ENCODE measurements at places on chromosomes 12 and 14.

DNA sequence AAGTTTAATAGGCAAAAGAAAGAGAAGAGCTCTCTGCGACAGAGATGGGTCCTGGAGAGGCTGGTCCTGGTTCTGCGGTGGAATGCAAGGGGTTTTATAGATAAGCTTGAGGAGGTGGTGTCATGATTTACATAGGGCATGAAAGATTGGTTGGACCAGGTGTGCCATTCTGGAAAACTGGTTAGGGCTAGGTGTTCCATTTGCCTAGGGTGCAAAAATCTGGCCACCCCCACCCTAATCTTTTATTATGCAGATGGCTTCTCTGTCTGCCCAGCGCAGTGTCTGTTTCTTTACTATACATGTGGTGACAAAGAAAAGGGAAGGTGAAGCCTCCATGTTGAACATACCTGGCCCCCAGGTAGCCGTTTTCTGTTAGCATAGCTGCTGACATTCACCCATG lies 65.4 kb downstream of the ERC1 start:
- no peak for DNase-seq

DNA sequence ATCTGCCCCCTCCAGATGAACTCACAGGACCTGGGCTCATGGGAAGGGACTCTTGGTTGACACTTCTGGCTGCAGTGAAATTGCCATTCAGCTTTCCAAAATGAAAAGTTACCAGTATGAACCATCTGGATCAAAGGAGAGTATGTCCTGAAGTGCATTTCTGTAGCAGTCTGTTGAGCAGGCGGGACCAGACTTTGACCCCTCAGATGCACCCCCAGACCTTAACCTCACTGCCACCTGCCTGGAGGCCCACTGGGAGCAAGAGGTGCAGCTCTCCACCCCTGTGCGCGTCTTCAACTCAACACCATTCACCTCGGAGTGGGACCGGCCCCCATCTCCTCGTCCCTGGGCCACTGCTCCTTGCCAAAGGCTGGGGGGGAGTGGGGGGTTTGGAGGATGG lies 55.0 kb downstream of the MOK start:
- no peak for DNase-seq

- no peak for DNase-seq
Measured at GRCh38 chr12:81294325-81295190, 216.7 kb downstream of the ACSS3 start.

DNA sequence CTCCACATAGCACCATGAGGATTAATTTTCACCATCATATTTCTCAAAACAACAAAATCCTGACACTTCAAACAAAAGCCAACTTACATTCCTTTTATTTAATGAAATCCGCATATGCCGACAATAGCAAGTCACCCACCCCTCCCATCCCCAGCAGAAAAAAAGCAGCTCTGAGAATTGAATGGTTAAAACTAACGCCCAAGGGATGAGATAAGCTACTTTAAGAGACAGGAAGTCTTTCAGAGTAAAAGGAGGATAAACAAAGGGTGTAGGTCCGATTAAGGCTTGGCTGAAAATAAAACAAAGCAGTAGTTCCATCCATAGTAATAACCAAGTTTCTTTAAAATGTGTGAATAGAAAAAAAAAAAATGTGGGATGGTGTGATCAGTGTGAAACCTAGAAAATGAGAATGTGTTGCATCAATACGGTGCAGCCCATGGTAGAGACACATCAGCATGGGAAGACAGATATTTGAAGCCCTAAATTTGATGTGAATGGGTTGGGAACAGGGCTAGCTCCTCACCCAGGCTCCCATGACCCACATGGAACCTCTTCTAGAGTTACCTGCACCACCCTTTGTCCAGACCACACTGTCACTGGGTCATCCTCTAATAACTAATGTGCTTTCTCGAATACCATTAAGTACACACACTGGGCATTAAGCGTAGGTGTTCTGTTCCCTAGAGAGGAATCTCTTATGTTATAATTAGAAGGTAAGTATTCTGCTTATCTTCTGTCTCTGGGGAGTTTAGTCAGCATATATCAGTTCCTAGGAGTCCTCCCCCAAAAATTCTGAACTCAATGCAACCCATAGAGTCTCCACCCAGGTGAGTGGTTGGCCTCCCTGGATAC lies 31.7 kb downstream of the RTRAF start:
- no peak for DNase-seq

DNA sequence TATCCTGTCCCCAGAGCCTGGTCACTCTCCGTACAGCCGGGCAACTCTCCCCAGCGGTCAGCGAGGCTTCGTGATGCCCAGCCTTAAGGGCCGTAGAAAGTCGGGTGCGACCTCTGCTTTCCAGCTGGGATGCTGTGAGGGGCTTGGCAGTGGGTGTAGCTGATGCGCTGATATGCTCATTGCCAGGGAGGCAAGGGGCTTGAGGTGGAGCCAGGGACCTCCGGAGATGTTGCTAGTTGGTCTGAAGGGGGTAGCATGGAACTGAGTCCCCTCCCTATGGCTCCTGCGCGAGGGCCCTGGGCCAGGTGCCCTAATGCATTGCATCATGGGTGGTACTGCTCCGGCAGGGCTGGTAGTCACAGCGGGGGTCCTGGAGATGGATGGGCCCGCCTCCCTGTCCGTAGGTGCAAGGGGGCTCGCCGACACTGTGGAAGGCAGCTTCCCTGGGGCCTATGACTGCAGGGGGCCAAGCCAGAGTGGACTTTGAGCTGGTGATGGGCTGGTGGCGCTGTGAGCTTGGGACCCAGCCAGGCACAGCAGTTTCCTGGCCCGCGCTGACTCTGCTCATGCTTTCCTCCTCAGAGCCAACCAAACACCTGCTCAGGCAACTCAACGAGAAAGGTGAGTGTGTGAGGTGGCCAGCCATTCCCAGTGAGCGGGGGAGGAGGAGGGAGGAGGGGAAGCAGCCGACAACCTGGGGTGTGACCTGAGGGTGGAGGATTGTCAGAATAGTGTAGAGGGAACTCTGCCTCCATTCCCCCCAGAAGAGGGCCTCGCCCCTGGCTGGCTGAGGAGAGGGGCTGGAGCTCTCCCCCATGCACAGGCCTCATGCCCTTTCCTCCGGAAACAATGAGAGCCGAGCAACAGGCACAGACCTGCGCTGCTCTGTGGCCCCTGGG lies 32.3 kb downstream of the PLEKHG3 start:
- peak; percentile 25 for DNase-seq

DNA sequence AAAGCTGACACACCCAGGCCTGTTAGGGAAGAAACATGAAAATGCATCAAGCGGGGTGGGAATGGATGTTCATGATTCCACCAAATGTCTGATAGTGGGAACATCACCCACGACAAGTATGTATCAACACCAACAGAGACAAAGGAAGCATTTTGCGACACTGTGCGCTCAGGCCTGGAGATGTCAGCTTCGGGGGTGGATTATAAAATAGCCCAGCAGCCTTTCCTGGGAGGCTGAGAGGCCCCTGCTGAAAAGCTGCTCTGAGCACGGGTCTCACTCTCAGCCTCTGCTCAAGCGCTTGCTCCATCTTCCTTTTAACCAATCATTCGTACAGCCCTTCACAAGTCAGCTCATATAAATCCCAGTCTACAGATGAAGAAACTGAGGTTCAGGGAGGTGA lies 213.5 kb downstream of the BCL11B start:
- DNase-seq: no peak

GRCh38 chr12:52741375-52742195 lies 35.6 kb downstream of the KRT76 start:
- DNase-seq: peak; percentile 61

- no peak for DNase-seq
Measured at GRCh38 chr12:131346555-131347344, 364.1 kb upstream of the SFSWAP start.

DNA sequence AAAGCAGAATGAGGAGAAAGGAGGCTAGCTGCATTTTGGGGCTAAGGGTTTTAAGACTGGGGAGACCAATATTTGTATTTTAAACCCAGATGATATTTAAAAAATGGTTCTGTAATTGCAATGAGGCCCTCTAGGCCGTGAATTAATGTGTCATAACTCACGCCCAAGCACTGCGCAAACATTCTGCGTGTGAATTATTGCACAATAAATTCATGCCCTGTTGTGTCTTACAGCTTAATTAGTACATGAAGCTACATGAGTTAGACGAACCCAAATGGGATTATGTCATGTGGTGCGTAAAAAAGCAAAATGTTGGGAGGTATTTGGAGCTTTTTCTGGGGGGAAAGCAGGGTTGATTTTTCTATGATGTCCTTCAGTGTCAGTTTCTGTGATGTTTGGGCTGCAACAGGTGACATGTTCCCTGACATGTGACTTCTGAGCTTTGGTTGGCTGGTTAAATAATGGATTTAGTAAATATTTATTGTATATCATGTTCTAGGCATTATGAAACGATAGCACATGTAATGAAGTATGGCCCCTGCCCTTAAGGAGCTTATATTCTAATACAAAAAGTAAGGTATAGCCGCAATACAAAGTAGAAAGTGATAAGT lies 30.4 kb upstream of the CISTR start:
- DNase-seq: no peak

DNA sequence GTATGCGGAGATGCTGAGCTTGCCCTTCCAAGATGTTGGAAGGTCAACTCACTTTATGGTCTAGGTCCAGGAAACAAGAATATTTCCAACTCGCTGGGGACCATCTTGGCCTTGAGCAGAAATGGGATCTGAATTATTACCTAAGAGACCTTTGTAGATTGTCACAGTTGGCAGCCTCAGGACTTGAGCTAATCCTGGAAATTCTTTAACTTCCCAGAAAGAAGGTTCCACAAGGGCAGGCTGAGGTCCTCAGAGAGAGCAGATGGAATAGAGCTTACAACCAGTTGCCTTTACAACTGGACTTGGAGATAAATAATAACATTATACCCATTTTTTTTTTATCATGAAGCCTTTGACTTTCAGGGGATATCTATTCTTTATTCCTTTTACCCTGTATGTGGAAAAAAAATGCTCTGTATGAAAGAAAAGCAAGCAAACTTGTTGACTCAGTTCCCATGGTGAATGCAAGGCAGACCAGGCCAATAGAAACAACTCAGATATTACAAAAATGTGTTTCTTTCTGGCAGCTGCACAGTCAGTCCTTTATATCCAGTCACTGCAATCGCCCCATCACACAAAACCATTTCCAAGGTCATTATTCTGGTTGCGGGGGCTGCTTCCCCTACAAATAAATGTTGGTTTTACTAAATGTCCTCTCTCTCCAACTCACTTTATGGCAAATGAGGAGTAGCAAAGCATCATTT lies 401.4 kb downstream of the ZFP36L1 start:
- DNase-seq: no peak

DNA sequence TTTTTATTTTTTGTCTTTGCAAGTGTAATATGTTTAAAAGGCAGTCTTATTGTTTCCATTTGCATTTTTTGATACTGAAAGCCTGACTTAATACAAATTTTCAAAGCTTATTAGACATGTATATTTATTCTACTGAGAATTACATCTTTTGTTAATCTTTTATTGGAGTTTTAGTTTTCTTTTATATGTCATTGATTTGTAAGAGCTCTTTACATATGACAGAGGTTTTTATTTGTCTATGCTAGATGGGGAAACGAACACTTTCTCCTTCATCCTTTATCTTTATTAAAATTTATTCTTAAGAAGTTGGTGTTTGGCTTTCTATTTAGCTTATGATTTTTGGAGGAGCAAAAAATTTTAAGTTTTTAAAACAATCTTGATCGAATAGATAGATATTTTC lies 234.4 kb upstream of the SRRM4 start:
- no peak for DNase-seq

DNA sequence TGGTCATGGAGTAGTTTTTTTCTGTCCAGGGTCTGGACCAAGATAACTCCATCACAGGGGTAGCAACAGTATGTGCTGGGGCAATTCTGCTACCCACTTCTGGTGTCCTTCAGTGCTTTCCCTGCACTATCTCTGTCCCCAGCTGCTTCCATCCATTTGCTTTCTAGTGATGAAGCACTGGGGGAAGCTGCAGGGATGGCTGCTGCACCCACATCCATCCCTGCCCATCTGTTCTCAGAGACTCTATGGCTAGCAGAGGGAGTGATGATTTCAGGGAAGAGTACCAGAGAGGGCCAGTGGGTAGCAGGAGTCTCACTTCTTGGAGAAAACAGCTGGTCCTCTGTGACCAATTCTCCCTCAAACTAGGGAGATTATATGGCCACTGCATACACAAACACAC lies 44.1 kb downstream of the ETV6 start:
- DNase-seq: no peak

DNA sequence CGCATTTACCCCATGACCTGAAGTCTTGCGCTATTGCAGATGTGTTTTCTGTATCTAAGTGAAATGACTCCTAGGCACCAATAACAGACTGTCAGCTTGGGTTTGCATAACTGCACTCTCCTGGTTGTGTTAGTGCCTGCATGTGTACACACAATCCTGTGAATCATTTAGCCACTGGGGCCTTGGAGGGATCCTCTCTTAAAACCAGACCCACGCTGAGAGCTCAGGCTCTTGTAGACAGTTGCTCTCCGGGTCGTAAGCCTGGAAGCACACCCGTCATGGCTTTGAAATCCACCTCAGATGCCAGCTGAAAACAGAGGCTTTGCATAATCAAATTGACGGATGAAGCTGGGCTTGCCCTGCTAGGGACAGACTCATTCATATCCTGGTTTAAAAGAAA lies 79.2 kb upstream of the RBM19 start:
- no peak for DNase-seq

GRCh38 chr12:47270782-47271664 lies 191.3 kb upstream of the AMIGO2 start:
- no peak for DNase-seq

GRCh38 chr12:123519141-123520001 lies 14.1 kb downstream of the RILPL1 start:
- DNase-seq: peak; percentile 74

GRCh38 chr12:21336656-21337055 lies 1.9 kb upstream of the SLCO1A2 start:
- no peak for DNase-seq

DNA sequence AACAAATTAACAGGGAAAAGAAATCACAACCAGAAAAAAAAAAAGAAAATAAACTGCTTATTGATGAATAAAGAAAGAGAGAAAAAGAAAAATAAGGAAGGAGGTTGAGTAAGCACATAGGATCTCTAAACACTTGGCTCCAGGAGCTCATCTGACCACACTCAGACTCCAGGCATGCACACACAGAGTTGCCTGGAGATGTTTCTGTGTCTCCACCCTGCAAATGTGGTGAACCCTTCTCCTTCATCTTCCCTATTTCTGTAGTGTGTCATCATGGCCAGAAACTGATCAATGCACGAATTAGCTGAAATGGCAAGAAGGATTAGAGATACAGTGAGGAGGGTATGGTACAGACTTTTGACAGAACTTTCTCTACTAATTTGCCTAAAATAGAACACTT lies 20.2 kb downstream of the OR4N2 start:
- no peak for DNase-seq

- DNase-seq: peak; percentile 76
Measured at GRCh38 chr12:48958049-48958388, 732 bp upstream of the ARF3 start.

- DNase-seq: peak; percentile 18
Measured at GRCh38 chr14:60175255-60175902, 10.2 kb upstream of the DHRS7 start.

- DNase-seq: no peak
Measured at GRCh38 chr14:70130482-70130881, 58.3 kb downstream of the SLC8A3 start.

DNA sequence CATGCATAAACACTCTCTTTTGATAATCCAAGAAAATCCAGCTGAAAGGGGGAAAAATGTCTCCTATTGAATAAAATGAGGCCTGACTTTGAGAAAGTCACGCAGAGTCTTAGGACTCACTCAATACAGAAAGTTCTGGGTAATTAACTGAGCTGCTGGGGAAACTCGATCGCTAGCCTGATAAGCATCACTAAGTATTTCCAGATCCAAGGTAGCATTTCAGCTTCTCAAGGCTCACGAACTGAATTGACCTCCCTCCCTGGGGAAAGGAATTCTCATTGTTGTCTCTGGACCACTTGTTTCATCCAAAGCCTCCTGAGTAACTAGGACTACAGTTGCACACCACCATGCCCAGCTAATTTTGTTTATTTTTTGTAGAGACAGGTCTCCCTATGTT lies 13.8 kb upstream of the ANAPC5 start:
- peak; percentile 12 for DNase-seq

Data from NCI-H2171 treated with DMSO at 0.1 percent for 48 hours (cell line).